EL (cell line): ENCODE measurements at places on chromosomes 11 and 22.
A peak's percentile ranks its signal among the peaks of the same experiment; 100 is the strongest.

- peak; percentile 54 for DNase-seq
Measured at GRCh38 chr11:3161309-3161708, 3.8 kb downstream of the OSBPL5 start.

DNA sequence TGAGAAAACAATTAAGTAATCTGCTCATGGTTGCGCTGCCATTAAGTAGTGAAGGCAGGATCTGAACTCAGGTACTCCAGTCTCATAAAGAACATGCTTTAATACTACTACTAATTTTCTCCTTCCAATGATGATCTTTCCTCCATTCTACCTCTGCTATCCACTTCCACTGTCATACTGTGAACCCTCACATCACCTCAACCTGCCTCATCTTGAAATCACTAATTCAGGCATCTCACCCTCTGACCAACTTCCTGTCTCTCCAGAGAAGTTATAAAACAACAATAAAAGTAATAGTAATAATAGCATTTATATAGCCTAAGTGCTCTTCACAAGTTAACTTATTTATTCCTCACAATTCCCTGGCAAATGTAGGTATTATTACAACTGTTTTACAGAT, 57.1 kb upstream of the PSMA1 start:
- no peak for DNase-seq

DNA sequence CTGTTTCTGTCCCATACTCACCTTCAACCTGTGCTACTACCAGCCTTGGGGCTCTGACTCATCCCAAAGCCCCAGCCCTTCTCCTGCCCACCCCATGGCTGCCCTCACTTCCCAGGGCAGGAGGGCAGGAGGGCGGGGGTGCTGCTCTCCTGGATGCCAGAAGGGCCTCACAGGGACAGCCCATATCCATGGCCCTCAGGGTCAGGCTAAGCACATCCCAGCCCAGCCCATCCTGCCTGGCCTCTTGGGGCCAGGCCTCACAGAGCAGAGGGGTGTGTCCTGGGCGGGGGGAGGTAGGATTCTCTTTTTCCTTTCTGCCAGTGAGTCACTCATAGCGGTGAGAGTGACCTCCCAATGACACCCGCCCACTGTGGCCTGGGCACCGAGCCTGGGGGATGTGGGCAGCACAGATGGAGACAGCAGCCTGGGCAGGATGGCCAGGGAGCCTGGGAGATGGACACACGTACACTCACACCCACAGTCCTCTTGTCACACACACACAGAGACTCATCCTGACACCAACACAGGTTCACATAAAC, 2.4 kb downstream of the LTBP3 start:
- DNase-seq: peak; percentile 95

DNA sequence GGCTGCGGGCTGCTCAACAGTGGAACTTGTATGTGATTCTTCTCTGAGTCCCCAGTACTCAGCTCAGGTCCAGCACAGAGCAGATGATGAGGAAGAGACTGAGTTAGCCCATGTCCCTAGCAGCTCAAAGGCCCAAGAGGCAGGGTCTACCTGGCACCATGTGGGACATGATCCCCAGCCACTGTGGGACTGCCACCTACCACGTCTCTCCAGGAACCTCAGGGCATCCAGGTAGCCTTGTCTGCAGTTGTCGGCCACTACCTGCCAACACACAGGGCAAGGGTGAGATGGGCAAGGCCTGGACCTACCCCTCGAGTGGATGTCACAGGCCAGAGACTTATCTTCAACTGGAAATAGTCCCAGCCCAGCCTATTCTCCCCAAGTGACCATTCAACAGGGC, 4.4 kb downstream of the PNPLA5 start:
- no peak for DNase-seq

GRCh38 chr22:37764622-37765021, 43.1 kb upstream of the GCAT start:
- DNase-seq: no peak

GRCh38 chr22:37366601-37367000, 60.7 kb downstream of the ELFN2 start:
- no peak for DNase-seq

DNA sequence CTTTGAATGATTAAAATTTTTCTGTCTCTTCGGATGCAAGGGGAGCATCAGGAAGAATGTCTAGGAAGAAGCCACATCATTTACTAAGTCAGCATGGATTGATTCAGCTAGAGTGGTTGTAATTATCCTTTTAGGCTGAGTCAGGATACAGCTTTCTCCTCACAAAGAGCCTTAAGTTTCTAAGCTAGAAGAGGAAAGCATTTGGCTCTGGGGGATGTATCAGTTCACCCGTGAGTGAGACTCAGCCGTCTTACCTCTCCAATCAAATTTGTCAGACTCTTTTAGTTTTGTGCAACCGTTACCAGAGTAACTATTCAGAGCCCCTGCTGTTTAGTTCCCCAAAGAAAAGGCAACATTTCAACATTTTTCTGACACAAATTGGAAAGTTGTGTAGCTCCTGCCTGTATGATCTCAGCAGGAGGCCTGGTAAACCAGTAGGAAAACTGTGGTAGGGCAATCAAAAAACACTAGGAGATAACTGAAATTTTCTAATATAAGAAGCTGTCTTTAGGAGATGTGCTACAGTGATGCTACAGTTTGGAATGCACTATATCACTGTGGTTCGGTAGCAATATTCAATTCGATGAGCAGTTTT, 432.4 kb upstream of the LUZP2 start:
- DNase-seq: no peak

DNA sequence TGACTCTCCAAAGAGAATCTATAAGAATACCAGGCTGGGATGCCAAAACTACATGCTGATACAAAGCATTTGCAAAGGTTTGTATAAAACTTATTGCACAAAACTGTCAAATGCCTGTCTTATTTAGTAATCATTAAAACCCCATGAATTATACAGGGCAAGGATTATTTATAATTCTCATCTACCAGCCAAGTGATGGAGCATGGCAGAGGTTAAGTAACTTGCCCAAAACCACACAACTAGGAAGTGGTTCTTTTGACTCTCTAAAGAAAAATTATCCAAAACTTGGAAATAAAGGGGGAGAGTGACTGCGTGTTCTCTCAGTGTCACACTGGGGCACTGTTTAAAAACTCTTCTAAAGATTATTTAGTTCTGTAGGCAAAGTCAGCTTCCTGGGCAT, 17.4 kb upstream of the CLMP start:
- peak; percentile 11 for DNase-seq

DNA sequence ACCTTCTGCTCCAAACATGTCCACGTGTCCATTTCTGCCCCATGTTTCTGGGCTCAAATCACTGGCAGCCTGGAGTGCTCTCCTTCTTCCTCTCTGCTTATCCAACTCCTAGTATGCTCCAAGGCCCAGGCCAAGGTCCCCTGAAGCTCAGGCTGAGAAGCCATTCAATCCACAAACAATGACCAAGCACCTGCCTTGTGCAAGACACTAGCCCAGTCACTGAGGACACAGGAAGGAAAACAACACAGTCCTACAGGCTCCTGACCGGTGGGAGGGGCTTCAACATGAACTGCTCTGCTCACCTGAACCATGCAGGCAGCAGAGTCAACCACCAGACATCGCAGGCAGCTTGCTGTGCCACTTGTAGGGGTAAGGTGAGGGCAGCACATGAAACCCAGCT, 93.6 kb downstream of the RPL27A start:
- DNase-seq: no peak

GRCh38 chr11:44791316-44791925, 64.7 kb downstream of the TSPAN18 start:
- DNase-seq: no peak

DNA sequence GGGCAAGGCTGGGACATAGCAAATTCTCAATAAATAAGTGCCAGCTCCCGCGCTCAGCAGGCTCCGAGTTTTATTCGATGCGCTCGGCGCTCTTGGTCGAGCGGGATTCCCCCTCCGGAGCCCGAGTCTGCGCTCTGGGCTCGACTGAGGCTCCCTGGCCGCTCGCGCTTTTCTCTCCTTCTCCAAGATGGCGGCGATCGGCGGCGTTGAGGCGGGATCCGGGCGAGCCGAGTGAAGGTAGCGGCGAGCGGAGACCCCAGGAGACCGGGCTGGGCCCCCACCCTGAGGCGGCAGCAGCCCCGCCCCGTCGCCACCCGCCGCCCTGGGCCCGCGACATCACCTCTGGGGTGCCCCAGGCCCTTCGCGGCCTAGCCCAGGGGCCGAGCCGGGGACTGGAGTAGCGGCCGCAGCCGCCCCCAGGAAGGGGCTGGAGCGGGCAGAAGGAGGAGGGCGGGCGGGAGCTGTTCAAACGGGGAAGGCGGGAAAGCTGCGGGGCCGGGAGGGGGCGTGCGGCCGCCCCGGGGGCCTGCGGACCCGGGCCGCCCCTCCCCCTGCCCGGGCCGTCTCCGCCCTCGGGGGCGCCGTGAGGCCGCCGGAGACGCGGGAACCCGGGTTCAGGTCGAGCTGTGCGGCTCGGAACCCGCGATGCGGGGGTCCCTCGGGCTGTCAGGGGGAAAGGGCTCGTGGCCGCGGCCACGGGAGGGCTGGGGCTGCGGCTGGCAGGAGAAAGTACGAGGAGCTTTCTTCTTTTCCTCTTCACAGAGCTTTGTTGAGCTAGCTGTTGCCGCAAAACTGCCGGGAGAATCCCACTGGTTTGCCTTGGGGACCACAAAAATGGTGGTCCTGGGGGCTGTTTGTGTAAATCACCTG, at the start of gene HMGXB4:
Gene HMGXB4 (plus strand): TSS at position 173 of the 870 bp plus-strand sequence. CDS start 4,898 bp downstream, outside the sequence.
- peak; percentile 87 for DNase-seq

GRCh38 chr11:65538232-65538914, 13.5 kb downstream of the SCYL1 start:
- no peak for DNase-seq

DNA sequence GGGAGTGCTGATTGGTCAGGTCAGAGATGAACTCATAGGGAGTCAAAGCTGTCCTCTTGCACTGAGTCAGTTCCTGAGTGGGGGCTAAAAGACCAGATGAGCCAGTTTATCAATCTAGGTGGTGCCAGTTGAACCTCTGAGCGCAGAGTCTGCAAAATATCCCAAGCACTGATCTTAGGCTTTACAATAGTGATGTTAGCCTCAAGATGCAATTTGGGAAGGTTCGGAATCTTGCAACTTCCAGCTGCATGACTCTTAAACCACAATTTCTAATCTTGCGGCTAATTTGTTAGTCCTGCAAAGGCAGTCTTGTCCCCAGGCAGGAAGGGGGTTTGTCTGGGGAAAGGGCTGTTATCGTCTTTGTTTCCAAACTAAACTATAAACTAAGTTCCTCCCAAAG, 92.3 kb upstream of the PARVA start:
- peak; percentile 94 for DNase-seq

DNA sequence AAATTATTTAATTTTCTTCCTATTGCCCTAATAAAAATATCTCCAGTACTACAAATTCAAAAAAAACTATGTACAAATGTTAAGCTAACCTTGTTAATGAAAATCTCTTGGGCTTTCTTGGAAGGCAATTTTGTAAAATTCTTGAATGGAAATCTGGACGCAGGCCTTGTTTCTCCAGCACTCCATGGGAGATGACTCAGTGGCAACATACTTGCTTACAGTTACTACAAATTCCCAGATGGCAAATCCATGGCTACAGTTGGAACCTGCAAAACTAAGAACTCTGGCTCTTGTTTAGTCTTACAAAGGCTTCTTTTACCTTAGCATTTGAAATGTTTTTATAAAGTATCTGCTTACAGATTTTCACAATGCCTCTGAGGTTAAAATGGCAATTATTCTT, 725.2 kb downstream of the DLG2 start:
- DNase-seq: peak; percentile 44

DNA sequence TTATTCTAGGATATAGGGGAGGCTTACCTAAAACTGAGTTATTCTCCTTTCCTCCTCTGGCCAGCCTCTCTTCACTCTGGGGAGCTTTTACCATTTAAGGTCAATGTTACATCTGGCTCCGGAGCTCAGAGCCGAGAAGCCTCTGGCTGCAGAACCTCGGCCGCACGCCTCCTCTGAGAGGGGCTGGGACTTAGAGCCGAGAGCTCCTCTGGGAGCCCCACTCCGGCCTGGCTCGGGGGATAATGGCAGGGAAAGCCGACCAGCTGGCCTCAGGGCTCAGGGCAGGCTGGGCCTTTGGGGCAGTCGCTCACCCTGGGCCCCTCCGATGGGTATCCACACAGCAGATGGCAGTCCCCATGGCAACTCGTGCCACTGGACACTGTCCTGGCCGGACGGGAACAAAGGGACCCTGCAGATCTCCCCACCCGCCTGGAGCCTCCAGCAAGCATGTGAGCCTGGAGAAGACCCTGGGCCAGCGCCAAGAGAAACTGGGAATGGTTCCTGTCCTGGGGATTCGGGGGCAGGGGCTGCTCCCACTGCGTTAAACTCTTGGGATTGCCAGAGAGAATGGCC, at the start of gene IRAG1:
Gene IRAG1 (minus strand): TSS at position 247 of the 573 bp plus-strand sequence. CDS start 153 bp downstream, at position 94.
- DNase-seq: peak; percentile 53

DNA sequence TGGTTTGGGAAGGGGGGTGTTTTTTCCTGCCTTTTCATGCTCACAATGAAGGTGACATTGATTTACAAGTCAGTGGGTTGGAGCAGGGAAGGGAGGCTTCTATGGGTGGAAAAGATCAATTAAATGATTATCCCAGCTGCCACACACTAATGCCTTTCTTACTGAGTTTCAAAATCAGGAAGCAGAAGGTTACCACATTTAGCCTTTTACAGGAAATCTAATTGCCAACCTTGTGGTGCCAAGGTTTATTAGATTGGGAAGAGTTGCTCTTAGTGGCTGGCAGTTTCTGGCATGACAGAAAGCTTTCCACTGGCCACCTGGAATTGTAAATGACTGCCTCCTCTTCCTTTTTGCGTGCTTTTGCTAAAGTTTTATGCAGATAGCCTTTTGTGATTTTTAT, 98.7 kb downstream of the NAV2 start:
- no peak for DNase-seq

GRCh38 chr11:304915-305843, 2.4 kb upstream of the IFITM2 start:
- DNase-seq: peak; percentile 67

DNA sequence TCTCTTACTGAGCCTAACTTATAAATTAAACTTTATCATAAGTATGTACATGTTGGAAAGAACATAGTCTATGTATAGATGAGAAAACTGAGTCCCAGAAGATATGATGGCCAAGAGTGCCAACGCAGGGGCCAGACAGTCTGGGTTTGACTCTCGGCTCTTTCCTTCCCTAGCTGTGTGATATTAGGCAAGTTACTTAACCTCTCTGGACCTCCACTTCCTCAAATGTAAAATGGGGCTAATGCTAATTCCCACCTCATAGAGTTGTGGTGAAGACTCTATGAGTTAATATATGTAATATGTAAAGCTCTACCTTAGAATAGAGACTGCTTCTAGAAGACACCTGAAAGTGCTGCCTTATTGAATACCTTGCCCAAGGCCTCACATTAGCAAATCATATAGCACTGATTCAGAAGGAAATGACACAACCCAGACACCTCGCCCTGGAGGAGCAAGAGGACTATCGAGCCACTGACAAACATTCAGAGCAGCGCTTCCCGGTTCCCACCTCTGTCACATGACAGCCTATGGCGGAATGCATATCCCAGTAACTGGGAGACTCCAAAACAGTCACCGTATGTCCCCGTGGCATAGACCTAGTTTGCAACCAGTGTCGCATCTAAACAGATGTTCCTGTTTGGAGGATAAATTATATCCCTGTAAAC, 11.3 kb upstream of the CCDC86 start:
- no peak for DNase-seq
